ENCODE measurements at places on chromosomes 5 and 9. TPM values are rescaled to one million over a fixed set of nuclear protein-coding genes. Genes with fewer than 3 reads are reported as not detected.

DNA sequence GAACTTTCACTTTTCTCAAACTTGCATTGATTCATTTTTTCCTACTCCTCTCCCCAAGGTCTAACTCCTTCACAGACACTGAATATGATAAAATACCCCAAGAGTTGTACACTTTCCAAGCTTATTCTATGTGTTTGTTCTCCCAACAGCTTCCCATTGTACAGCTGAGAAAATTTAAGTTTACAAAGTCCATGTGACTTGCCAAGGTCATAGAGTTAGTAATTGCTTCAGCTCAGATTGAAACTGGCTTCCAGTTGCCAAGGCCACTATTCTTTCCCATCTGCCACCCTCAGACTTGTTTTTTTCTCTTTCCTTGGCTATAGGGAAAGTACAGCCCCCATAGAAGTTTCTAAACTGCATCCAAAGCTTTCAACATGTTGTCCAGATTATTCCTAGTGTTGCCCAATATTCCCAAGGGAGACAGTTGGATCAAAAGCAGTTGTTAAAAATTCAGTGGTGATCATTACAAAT is 34.8 kb downstream of the TNFSF8 start:
- no peak for DNase-seq

ATP10B gene
- not detected for total RNA-seq

GRCh38 chr5:142915813-142916424 is 145.7 kb downstream of the ARHGAP26 start:
- no peak for DNase-seq

DNA sequence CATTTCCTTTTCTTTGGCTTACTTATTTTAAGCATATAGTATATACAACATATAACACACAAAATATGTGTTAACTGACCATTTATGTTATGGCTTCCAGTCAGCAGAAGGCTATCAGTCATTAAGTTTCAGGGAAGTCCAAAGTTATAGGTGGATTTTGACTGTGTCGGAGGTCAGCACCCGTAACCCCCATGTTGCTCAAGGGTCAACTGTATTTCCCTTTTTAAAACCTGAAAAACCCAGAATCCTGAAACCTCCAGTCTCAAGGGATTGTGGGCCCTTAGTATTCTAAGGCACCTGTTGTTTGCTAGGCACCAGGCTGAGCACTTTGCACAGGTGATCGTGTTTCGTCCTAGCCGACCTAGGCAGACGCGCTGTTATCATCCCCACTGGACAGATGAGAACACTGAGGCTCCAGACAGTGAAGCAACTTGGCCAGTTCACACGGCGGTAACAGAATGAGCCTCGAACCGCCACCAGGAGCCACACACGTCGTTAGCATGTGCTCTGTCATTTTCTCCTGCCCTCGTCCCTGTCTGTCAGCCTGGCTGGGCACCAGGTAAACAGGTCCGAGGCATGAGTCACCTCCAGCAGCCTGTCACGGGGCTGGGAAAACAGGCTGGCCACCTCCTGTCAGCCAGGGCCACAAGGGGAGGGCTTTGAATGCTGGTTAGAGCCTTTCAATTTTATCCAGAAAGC is 39.9 kb downstream of the DUSP1 start:
- no peak for DNase-seq

FBP2 gene
- not detected for total RNA-seq

DNA sequence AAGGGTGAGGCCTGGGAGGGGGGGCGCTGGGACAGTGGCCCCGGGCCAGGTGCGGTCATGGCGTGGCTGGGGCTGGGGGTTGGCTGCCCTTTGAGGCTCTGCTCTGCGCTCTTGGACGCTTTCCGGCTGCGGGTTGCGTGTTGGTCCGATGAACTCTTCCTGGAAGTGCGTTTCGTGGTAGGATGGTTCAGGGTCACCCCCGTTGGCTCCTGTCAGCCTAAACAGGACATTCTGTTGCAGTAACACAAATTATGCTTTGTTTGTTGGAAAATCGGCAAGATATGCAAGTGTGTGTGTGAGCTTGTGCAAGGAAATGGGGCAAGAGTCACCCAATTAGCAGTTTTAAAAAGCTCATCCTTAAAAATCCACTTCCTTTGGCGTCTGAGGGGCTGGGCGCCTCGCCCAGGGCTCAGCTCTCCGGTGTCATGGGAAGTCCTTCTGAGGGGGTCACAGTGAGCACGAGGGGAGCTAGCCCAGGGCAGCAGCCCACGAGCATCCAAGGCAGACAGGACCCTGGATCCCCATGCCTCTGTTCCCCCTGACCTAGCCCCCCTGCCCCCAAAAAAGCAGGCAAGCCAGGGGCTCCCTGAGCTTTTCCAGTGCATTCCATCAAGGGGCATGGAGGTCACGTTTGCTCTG is 22.2 kb upstream of the RNU6ATAC start:
- DNase-seq: no peak

DNA sequence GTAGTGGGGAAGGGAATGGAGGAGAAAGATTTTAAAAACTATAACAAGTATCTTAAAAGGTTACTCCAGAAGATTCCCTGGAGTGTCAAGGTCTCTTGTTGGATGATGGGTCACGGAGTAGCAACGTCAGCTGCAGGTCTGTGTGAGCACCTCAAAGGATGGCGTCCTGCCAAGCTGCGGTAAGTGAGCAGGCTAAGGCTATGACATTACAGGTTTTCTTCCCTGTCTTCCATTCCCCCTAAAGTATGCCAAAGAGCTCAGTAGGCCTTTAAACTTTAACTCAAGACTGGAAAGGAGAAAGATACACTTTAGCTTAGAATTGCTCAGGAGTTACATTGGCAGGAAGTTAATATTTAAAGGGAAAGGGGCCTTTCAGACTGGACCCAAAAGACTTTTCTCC is 17.5 kb downstream of the SPOCK1 start:
- no peak for DNase-seq

GRCh38 chr9:8351436-8351835 is 551.9 kb upstream of the DMAC1 start:
- DNase-seq: no peak

DNA sequence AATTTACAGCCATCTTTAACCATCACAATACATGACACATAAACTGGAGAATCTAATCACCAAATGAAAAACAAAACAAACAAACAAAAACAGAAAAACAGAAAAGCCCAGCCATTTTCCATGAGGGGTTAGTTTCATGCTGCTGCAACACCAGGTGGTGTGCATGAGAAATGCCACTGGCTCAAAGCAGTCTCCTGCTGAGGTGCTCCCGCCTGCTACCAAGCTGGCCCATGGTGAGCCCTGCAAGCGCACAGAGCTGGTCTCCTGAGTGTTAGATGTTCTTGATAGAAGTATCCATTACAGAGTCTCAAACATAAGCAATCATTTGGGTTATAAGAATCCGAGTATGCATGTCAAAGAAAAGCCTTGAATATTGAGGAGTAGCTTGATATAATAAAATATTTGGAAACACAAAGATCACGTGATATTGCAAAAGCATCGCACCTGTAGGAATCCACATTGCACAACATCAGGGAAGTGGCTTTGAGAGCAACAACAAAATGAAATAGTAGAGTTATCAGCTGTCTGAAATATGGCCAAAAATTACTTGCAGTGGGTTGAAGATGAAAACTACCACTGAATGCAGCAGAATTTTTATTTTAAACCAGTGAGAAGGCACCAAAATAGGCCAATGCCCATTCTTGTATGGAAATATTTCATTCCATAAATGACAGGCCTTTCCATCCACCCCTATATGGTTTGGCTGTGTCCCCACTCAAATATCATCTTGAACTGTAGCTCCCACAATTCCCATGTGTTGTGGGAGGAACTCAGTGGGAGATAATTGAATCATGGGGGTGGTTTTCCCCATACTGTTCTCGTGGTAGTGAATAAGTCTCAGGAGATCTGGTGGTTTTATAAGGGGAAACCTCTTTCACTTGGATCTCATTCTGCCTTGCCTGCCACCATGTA is 194.8 kb downstream of the SYK start:
- no peak for DNase-seq

DNA sequence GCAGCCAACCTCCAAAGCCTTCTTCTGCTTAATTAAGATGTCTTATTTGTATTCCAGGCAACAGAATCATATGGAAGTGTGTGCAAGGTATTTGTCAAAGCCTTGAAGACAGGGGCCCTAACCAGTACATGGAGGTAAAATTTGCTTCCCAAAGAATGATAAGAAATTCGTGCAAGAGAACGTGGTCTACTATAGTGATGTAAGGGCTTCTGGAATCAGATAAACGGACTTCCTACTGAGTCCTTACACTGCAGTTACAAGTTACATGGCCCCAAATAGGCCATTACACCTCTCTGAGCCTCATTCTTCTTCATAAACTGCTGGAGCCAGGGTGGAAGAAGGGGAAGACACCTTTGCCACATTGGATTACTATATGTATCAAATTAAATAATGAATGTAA is 15.9 kb upstream of the ISOC1 start:
- no peak for DNase-seq

DNA sequence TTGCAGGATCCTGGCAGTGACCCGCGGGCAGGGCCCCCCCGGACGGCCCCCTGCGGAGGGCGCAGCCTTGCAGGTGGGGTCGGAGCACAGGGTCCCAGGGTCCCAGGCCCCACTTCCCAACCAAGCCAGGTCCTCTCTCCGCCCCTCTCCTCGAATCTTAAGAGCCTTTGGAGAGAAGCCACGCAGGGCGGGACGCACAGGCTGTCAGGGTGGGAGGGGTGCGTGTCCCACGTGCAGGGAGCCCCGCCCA is 18.4 kb upstream of the EGFL7 start:
- DNase-seq: no peak

DNA sequence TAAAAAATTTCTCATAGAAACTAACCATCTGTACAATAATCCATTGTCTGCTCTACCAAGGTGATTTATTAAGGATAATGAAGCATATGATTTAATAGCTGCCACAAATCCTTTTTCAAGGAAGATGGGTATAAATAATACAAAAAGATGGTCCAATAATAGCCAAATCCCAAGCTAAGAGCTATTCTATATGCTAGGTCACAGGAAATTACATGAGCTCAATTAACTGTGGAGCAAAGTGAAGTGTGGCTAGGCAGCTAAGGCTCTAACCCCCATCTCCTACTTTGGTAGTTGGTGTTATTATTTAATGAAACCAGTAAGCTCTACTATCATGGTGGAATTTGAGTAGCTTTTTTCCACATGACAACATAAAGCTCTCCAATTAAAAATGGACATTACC is 1045.0 kb upstream of the DMAC1 start:
- DNase-seq: no peak

- DNase-seq: no peak
Measured at GRCh38 chr9:127723444-127723843, 7.6 kb downstream of the TTC16 start.

MARVELD2 gene
- total RNA-seq: 0.71 TPM

DNA sequence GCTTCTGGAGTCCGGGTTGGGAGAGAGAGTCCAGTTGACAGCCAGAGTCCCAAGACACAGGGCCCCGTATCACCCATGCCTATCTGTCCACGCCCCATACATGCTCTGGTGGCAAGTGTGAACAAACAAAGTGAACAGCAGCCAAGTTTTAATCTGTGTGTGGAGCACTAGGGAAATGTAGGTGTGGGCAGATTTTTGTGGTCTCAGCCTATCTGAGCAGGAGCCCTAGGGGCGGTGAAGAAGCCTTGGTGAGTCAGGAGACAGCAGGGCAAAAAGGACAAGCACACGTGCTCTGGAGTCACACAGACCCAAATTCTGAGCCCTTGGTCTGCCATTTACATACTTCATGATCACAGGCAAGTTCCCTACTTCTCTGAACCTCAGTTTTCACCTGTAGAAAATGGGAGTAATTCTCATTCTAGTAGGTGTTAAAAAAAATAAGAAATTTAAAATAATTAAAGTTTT is 23.2 kb downstream of the EGR1 start:
- no peak for DNase-seq

PLAC8L1 gene
- total RNA-seq: 1.4 TPM

NPDC1 gene
- 84.4 TPM for total RNA-seq

All from osteocyte (in vitro differentiated cells).